ENCODE measurements at places on chromosomes 7 and 10.

- no peak for DNase-seq
Observed at GRCh38 chr7:111371437-111371836, 190.9 kb downstream of the IMMP2L start.

GRCh38 chr7:152664636-152665035, 11.3 kb downstream of the XRCC2 start:
- DNase-seq: no peak

DNA sequence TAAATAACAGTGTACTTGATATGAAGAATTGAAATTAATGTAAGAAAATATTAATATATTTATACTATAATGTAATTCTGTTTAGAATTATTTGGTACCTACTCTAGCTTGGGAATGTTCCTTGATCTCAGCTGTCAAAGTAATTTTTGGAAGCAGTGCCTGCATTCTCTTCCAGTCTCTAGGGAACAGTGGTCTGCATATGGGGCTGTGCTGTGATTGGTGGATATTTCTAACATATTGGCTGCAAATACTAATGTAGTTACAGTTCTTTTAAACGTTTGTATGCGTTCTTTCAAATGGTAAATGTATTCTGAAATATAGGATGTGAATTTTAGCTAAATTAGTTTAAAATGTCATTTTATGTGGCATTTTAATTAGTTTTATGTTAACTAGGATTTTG, 87.2 kb downstream of the PHF14 start:
- DNase-seq: no peak

- no peak for DNase-seq
Observed at GRCh38 chr7:90726120-90726519, 130.0 kb downstream of the CDK14 start.

GRCh38 chr7:28581351-28581750, 169.0 kb downstream of the CREB5 start:
- DNase-seq: no peak

DNA sequence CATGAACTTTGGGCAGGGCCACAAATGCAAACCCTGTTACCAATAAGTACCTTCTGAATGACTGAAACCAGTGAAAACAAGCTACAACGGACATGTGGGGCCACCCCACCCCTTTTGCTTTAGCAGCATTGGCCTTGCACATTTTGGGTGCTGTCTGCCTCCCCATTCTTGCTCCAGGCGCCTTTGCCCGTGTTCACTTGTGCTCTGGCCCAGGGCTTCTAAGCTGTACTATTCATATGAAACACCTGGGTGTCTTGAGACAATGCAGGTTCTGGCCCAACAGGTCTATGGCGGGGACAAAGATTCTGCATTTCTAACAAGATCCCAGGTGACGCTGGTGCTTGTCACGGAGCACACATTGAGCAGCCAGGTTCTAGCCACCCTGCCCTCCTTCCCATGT, 96.5 kb upstream of the SDK1 start:
- DNase-seq: no peak

DNA sequence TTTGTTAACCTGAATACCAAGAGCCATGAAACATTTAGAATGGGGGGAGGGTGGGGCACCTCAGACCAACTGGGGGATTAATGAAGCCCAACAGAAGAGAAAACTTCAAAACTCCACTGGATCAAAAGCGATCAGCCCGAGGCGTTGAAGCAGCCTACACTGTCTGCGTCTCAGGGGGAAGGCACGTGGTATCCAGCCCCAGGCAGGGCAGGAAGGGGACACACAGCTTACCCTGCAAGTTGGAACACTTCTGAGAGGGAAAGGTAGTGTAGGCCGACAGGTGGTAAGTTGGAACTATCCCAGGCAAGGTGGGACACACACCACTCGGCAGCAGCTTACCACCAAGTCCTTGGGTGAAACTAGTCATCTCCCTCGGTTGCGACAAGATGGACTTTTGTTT, 102.9 kb downstream of the TAX1BP1 start:
- no peak for DNase-seq

- no peak for DNase-seq
Observed at GRCh38 chr10:32323051-32323450, 23.9 kb downstream of the EPC1 start.
